ENCODE measurements at places on chromosomes 7 and 10.

DNA sequence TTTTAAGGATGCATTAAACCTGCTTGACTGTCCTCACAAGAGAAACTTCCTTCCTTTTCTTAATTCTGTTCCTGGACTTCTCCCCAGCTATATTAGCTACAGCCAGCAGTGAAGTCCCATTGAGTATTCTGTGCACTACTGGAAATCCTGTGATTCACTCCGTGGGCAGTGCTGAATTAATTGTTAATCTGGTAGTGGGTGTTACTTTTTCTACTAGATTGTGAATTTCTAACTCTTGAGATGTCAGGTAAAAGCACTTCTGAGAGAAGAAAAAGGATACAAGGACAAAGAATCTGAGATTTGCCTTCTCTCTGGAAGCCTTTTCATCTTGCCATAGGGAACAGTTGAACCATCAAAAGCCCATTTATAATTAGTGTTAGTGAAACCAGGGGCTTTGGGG, 33.9 kb downstream of the CYCS start:
- DNase-seq, result no peak

GRCh38 chr10:47378606-47379444, 5.3 kb downstream of the ZNF488 start:
- no peak for DNase-seq

DNA sequence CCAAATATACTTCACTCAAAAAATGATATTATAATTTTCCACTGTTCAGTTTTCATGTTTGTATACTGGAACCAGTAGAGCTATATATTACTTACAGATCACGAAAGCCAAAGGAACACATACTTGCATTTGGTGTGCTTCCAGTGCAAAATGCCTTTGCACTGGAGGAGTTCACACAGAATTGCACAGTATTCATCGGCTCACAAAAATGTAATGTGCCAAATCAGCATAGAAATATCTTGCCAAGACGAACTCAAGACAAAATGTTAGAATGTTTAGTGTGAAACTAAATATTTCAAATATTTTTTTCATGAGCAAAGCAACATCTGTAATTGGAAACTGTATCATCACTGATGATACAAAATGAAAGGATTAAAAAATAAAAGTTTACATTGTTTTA, 646.2 kb upstream of the SEMA3D start:
- peak; percentile 13 for DNase-seq

DNA sequence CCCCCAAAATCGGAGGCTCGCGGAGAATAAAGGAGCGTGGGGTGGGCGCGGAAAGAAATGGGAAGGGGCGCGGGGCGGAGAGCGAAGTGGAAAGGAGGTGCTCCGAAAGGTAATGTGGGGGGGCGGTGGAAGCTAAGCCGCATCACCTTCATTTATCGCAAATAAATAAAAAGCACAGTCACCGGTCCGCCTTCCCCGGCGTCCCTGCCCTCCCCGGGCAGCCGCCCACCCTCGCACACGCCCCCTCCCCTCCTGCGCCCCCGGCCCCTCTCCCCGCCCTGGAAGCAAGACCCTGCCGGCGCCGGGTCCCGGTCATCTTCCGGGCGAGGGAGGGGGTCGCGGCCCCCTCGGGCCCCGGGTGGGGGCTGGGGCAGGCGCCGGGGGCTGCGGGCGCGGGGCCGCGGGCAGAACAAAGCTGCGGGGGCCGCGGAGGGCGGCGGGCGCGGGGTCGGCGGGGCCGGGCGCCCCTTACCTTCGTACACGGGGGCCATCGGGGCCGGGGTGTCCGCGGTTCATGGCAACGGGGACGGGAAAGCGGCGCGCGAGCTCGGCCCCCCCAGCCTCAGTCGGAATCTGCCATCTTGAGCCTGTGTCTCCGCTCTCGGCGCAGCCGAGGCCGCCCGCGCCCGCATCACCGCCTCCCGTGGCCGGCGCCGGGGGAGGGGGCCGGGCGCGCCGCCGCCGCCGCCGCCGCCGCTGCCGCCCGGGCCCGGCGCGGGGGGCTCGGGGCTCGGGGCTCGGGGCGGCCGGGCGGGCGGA, 486 bp downstream of the HIPK2 start:
- DNase-seq, result no peak

DNA sequence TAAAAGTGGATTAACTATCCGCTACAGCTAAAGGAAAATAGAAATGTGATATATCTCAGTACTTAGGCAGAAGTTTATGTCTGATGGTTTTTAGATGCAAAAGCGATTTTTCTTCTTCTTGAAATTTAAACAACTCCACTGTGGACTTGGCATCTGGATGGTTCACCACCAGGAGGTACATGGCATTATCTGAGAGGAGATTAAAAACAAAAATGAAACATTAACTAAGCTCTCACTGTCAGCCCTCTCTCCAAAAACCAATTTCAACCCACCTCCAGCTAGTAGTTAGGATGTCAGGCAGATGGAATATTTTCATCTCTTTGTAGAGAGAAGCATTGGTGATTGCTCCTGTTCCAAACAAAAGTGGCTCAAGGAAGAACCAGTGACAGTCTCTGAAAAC, 12.9 kb downstream of the PON1 start:
- no peak for DNase-seq

DNA sequence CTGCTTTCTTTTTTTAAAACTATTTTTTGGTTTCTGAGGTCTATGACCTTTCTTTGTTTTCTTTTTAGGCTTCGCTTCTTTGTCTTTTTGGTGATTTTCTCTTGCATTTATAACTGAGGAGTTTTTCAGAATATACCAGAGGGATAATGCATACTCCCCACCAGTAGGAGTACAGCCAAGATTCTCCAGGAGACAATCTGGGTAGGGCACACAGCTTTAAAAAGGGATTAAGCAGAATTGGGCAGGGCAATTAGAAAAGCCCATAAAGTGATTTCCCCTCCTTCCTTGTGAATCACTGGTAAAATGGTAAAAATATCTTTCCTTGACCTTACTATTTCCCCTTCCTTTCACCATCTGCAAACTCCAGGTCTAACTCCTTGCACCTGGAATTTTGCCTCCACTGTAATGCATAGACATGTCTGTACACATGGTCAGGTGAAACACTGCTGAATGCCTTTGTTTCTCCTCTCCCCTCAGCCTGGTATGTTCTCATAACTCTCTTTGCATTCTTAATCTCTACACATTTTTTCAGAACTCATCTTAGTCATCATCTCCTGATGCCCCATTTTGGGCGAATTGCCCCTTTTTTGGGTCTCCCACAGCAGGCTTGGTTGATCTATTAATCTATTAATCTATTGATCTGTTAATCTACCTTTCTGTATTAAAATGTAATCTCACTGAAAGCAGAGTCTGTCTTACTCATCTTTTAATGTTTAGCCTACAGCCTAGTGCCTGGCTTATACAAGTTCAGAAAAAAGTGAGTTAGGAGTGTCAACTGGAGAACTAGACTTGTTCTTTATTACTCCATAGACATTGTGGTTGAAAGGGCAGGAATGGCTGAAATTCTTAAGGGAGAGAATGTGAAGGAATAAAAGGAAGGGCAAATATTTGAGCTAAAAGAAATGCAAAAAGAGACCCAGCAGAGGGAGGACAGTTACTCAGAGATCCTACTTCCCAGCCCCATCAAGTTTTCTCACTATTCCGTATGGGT, 64.6 kb downstream of the MDFIC start:
- peak; percentile 93 for DNase-seq

- DNase-seq, result no peak
Measured at GRCh38 chr7:144057954-144058353, 9.2 kb downstream of the OR2A5 start.

DNA sequence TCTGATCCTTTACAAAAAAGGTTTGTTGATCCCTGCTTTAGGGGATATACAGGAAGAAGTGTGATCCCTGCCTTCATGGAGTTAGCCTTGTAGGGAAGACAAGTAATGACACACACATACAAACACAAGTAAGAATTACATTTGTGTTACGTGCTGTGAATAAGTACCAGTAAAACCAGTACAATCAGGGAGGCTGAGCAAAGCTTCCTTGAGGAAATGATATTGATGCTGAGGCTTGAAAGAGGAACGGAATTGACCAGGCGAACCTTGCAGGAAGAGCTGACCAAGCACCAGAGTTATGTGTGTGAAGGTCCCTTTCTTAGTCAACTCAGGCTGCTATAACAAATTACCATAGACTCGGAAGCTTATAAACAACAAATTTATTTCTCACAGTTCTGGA, 83.6 kb upstream of the CACUL1 start:
- no peak for DNase-seq

GRCh38 chr10:29950391-29950790, 109.0 kb downstream of the JCAD start:
- DNase-seq, result peak; percentile 75
